ENCODE measurements at places on chromosomes 7 and 10.

- DNase-seq: no peak
Measured at GRCh38 chr7:16200591-16200990, 220.7 kb downstream of the CRPPA start.

- peak; percentile 87 for DNase-seq
Measured at GRCh38 chr7:66847879-66848790, 72.9 kb upstream of the TMEM248 start.

DNA sequence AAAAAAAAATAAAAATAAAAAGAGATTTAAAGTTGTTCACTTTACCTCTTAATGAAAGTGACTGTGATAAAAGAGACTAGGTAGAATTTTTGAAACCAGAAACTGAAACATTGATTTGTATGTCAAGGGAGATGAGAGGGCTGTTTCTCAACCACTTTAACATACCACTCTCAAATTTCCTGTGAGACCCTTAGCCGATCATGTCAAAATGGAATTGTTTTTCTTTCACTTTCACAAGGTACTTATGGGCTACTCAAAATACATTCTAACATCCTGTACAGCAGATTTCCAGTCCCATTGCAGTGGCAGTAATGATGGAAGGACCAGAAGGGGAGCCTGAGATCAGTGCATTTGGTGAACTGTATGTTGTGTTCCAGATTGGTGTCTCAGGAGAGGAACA lies 261.2 kb downstream of the PPP1R3A start:
- DNase-seq: no peak

DNA sequence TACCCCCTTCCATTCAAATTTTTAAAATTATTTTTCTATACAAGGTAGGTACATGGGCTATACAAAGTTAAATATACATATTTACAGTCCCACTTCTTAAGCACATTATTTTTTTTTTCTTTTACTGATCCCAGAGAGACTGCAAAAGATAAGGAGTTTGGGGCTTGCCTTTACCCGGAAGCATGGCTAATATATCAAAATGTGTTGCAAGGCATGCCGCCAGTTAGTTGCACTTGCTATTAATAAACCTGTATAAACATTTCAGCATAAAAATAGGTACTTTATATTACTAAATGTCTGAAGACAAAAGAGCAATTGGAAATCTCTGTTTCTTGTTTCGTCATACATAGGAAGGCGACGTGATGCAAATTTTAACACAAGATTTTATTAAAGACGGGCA lies 21.5 kb upstream of the PDLIM1 start:
- DNase-seq: no peak

- no peak for DNase-seq
Measured at GRCh38 chr10:13765641-13766341, 179.0 kb downstream of the PRPF18 start.

DNA sequence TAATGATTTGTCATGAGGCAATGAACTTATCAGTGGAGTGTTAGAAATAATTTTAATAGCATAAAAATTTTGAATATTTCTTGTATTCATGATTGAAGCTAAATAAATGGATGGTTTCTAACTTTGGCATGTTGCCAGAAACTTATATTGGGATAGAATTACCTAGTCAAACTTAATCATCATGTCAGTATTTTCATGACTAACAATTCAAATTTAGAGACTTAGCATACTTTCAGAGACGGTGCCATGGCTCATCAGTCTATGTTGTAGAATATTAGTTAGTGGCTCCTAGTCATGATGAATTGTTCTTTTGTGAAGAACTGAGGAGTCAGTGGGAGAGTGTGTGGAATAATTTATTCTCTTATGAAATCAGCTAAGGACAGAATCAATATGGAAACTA lies 599.6 kb upstream of the POT1 start:
- DNase-seq: no peak

DNA sequence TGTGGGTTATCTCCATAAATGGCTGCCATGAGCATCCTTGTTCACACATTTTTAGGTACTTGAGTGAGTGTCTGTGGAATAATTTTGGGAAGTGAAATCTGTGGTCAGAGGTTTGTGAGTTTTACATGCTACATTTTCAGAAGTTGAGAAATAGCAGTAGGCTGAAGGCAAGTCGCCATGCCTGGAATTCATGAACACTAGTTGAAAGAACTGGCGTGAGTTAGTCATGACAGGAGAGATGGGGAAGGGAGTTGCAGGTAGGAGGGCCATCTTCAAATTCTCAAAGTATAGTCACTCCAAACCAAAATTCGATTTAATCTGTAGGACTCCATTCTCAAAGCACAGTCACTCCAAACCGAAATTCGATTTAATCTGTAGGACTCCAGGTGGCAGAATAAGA lies 89.6 kb downstream of the EGFR start:
- DNase-seq: no peak

- DNase-seq: no peak
Measured at GRCh38 chr7:117219485-117219884, 103.4 kb downstream of the WNT2 start.

DNA sequence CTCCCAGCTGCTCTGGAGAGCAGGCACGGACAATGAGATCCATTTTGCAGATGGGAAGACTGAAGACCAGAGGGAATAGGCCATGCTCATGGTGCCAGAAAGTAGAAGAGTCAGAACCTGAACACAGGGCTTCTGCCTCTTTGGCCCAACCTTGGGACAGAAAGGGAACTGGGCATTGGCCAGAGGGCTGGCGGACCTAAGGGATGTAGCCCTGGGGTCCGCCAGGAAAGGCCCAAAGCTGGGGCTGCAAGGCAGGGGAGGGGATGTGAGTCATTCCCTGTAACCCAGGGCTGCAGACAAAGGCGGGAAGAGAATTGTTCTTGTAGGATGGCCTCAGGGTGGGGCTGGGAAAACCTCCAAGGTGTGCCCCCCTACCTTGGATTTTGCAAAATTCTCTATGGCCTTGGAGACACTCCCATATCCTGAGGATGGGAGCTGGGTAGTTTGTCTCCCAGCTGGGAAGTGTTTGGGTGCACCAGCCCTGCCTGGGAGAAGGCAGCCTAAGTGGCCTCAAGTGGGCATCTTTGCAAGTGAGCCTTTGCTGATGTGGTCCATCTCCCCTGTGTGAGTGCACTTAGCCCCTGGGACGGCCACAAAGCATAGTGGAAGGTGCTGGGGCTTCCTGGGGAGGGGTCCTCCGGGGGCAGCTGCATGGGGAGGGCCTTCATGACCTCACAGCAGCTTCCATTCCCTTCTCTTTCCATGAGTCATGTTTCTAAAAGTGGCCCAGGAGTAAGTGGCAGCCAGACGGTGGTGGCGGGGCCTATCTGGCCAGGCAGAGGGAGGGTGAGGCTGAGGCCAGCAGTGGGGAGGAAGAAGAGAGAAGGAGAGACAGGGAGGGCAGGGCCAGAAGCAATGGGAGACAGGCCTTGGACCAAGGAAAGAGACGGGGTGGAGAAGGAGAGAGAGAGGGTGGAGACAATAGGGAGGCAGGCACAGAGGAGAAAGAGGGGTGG lies 9.2 kb downstream of the AQP1 start:
- DNase-seq: no peak

DNA sequence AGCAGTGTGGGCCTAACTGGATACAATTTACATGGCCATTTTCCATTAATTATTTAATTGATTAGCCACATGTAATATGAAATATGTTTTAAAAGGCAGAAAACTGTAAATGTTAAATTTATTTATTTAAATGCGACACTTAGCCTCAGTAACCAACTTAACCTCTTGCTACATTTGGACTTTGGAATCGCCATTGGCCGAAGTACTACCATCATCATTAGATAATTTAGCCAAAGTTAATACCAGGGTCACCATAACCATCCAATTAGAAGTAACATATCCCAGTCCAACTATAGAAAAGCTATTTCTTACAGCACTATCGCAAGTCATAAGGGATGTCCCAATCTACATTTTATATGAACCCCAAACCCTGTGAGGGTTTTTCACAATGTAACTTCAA lies 558.6 kb upstream of the IGFBP3 start:
- DNase-seq: no peak

- no peak for DNase-seq
Measured at GRCh38 chr7:127189074-127189473, 63.7 kb downstream of the GRM8 start.

DNA sequence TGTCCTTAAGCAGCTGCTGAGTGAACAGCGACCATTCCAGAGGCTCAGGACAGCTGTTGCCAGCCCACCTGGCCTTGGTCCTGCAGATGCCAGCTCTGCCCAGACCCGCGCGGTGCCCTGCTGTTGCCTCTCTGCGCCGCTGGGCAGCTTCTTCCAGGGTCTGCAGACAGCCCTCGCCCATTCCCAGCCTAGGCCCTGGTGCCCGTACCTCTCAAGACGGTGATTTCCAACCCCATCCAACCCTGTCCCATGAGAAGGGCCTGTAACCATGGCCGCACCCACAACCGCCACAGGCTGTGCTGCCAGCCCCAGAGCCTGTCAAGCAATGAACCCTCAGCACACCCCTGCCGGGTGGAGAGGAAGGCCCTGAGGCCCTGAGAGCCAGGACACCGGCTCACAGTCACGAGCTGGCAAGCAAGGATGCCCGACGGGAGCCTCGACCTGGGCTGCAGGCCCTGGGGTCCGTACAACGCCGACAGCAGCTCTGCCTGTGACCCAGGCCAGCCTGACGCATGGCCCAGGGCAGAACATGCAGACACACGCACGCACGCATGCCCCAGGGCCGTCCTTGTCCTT lies 231.9 kb downstream of the MAD1L1 start:
- no peak for DNase-seq

DNA sequence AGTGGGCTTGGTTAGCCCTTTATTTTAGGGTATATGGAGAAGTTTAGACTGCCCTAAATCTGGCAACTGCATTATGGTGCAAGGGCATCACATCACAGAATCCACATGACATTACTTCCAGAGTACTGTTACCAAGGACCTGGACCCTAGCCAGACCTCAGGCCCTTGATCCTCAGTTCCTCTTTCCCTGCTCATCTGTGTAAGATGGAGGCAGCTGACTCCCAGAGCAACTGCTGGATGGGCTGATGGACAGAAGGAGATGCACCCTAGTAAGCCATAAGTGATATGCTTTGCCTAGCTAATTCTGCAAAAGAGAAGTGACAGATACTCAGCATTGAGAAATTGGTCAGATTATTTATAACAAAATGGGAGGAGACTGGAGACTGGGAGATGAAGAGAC lies 131.7 kb downstream of the DYNC1I1 start:
- peak; percentile 27 for DNase-seq

GRCh38 chr7:149624006-149624405 lies 126.4 kb upstream of the ZNF746 start:
- no peak for DNase-seq

DNA sequence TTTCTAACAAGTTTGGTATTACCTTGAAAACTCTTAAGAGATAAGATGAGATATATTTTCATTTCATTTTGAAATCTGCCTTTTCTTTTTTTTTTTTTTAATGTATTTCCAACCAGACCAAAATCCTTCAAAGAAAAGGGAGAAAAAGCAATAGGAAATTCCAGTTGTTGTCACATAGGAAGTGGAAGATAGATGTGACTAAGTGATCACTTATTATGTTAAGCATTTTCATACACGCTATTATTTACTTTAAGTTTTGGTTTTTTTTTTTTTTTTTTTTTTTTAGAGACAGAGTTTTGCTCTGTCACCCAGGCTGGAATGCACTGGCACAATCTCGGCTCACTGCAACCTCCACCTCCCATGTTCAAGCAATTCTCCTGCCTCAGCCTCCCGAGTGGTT lies 197.2 kb upstream of the FRMD4A start:
- no peak for DNase-seq

DNA sequence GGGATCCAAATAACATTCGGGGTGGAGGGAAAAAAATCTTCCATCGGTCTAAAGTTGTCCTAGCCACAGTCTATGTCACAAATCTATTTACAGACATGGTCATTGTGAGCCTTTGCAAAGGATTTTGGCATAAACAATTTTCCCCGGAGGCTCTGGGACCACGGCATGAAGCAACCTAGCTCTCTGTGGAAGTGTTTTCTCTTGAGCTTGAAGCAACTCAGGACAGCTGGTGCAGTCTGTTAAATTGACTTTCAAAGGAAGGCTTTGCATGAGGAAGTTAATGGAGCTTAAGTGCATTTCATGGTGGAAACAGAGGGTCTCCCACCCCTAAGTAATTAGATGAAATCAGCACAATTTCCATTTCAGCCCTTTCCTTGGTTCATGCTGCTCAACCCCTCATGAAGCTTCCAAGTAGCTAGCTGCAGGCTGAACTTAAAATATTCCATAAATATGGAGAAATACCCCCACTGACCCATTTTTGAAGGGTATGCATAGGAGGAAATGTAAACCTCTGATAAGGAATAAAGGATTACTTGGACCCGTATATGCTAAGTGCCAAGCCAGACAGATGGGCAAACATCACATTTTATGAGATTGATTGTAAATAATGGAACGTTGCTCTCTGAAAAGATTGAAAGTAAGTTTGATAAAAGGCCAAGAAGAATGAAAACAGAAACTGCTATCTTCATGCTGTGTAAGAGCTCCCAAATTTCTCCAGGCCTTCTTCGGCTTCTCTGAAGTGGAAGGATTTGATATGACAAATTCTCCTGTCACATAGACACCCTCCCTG lies 39.9 kb downstream of the CCDC3 start:
- no peak for DNase-seq

DNA sequence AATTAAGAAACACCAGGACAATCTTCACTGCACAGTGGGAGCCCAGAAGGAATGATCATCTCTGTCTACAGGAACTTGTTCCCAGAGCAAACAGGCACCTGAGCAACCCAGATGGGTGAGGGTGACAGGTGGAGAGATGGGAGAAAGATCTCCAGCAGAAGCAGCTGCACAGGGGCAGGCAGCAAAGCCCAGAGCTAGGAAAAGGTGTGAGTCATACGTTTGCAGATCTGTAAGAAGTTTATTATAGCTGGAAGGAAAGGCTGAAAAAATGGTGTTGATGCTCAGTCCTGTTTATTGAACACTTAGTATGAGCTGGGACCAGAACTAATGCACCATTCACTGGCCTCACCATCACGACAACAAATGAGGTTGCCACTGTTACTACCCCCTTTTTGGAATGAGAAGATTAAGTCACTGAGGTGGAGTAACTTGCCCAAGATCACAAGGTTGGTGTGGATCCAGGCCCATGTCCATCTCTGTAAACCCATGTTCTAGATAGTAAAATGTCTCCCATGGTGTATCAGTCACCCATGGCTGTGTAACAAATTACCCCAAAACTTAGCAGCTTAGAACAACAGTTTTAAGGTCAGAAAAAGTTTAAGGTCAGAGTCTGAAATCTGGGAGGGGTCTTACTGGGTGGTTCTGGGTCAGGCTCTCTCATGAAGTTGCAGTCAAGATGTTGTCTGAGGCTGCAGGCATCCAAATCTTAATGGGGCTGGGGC lies 506.9 kb downstream of the RPS24 start:
- no peak for DNase-seq

- no peak for DNase-seq
Measured at GRCh38 chr7:105365541-105366534, 22.9 kb downstream of the SRPK2 start.

DNA sequence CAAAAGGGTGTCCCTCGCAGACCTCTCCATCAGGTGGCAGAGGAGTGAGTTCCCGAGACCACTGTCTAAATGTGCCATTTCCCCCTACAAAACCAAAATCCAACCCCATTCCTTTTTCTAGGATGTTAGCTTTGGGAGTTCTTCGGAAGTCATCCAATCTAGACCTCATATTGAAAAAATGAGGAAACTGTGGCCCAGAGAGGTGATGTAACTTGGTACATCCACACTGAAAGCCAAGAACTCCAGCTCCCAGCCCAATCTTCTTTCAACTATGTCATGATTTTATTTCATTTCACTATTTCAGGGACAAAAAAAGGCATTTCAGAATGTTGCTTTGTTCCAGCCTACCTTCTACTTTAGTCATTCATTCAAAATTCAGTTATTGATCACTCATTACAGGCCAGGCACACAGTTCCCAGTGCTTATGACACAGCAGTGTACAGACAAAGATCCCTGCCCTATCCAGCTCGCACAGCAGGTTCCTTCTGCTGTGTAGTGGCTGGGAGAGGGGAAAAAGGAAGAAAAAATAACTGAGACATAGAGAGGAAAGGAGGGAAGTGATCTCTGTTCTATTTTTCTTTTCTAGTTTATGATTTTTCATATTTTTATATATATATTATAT lies 35.8 kb downstream of the SCRN1 start:
- DNase-seq: no peak

Measured in AML-193 (cell line).